ENCODE measurements at places on chromosomes 5 and 9. TPM values are rescaled to one million over a fixed set of nuclear protein-coding genes. Genes with fewer than 3 reads are reported as not detected.

- no peak for DNase-seq
- peaks cover 91% of the 10 kb centered on the region for H3K36me3 ChIP-seq
- no peak overlapping the region for H3K27ac ChIP-seq
- no peaks in the 10 kb centered on the region for H3K4me1 ChIP-seq
- H3K4me3 ChIP-seq: no peak overlapping the region
Observed at GRCh38 chr5:67160985-67161384, 35.6 kb downstream of the CD180 start.

- peaks cover 3% of the 10 kb centered on the region for H3K27me3 ChIP-seq
- no peak for DNase-seq
- no peaks in the 10 kb centered on the region for H3K36me3 ChIP-seq
- H3K4me1 ChIP-seq: no peaks in the 10 kb centered on the region
- H3K4me3 ChIP-seq: peak overlapping the region; percentile 57
Observed at GRCh38 chr9:27110181-27110580, 1.2 kb downstream of the TEK start.

- H3K4me3 ChIP-seq: no peak overlapping the region
- H3K36me3 ChIP-seq: no peaks in the 10 kb centered on the region
- H3K4me1 ChIP-seq: peaks cover 22% of the 10 kb centered on the region
Observed at GRCh38 chr9:93612796-93613154, 36.4 kb downstream of the PHF2 start.

GRCh38 chr5:180589771-180590542 is 1.3 kb downstream of the SCGB3A1 start:
- no peaks in the 10 kb centered on the region for H3K27me3 ChIP-seq
- DNase-seq: no peak
- H3K27ac ChIP-seq: no peak overlapping the region

- DNase-seq: no peak
- H3K27ac ChIP-seq: peak overlapping the region; percentile 13
- no peaks in the 10 kb centered on the region for H3K36me3 ChIP-seq
Observed at GRCh38 chr9:109912082-109912582, 132.1 kb downstream of the PALM2AKAP2 start.

GRCh38 chr9:13960011-13960765 is 353.8 kb downstream of the NFIB start:
- H3K36me3 ChIP-seq: no peaks in the 10 kb centered on the region
- H3K4me3 ChIP-seq: no peak overlapping the region
- no peaks in the 10 kb centered on the region for H3K27me3 ChIP-seq

- no peaks in the 10 kb centered on the region for H3K36me3 ChIP-seq
- H3K27me3 ChIP-seq: no peaks in the 10 kb centered on the region
- no peak for DNase-seq
Observed at GRCh38 chr5:6469836-6470235, 21.2 kb downstream of the UBE2QL1 start.

Gene TNFSF8
- 0.07 TPM for polyA plus RNA-seq

Gene ADAMTSL2
- 0.75 TPM for polyA plus RNA-seq

Data from psoas muscle (tissue), 8 donors.